A549 treated with Mapracorat at 1 μM for 4 hours (cell line): ENCODE measurements at places on chromosomes 4 and X. TPM values are rescaled to one million over a fixed set of nuclear protein-coding genes. Genes with fewer than 3 reads are reported as not detected.

The XAGE2 gene
- total RNA-seq: not detected in 5 replicates

The CLGN gene
- total RNA-seq: 4.5 to 5.5 TPM (median 5.3 TPM) in 5 replicates

The PLXNA3 gene
- 9.4 to 21.7 TPM (median 13.8 TPM) in 5 replicates for total RNA-seq

The TMEM31 gene
- total RNA-seq: not detected in 5 replicates

The BEX2 gene
- total RNA-seq: 7.1 to 12.1 TPM (median 11.3 TPM) in 5 replicates

The CLDN34 gene
- not detected in 5 replicates for total RNA-seq

The CACNA1F gene
- total RNA-seq: not detected in 5 replicates

The SLC10A4 gene
- 4.2 to 7.5 TPM (median 7.1 TPM) in 5 replicates for total RNA-seq

The ETDA gene
- total RNA-seq: not detected in 5 replicates

The IL9R gene
- 0.14 to 0.53 TPM (median 0.19 TPM) in 5 replicates for total RNA-seq

The RENBP gene
- total RNA-seq: 0.19 TPM in 2 of 5 replicates, not detected in the others

The SLC9B1 gene
- not detected in 5 replicates for total RNA-seq

The DCLK2 gene
- total RNA-seq: 8.8 to 10.4 TPM (median 9.7 TPM) in 5 replicates

The P2RY10 gene
- not detected in 5 replicates for total RNA-seq

The DKK2 gene
- total RNA-seq: not detected in 5 replicates

The OTUD6A gene
- not detected in 5 replicates for total RNA-seq

The PABPC5 gene
- total RNA-seq: 0.08 TPM in 1 of 5 replicates, not detected in the others

The NKRF gene
- total RNA-seq: 16.8 to 18.7 TPM (median 17.0 TPM) in 5 replicates

The STARD8 gene
- 1.1 to 2.3 TPM (median 1.7 TPM) in 5 replicates for total RNA-seq

The CPLX1 gene
- total RNA-seq: 0.28 to 0.79 TPM (median 0.64 TPM) in 5 replicates

The ADAD1 gene
- total RNA-seq: not detected in 5 replicates

The PAGE2 gene
- not detected in 5 replicates for total RNA-seq

The MAGED4B gene
- 7.9 to 18.5 TPM (median 12.5 TPM) in 5 replicates for total RNA-seq

The SPP1 gene
- 148 to 200 TPM (median 167 TPM) in 5 replicates for total RNA-seq

The SSX1 gene
- not detected in 5 replicates for total RNA-seq

The GPR34 gene
- 0.11 TPM in 1 of 5 replicates, not detected in the others for total RNA-seq

The PFKFB1 gene
- total RNA-seq: 0.08 to 0.14 TPM (median 0.14 TPM) in 3 of 5 replicates, not detected in the others

The APLN gene
- total RNA-seq: 0.76 to 1.1 TPM (median 0.88 TPM) in 5 replicates

The ARMCX1 gene
- total RNA-seq: 0.18 to 0.58 TPM (median 0.34 TPM) in 5 replicates

The USO1 gene
- 20.2 to 24.1 TPM (median 22.7 TPM) in 5 replicates for total RNA-seq

The LRCH2 gene
- not detected in 5 replicates for total RNA-seq
